ENCODE measurements at places on chromosomes 1 and 21.

DNA sequence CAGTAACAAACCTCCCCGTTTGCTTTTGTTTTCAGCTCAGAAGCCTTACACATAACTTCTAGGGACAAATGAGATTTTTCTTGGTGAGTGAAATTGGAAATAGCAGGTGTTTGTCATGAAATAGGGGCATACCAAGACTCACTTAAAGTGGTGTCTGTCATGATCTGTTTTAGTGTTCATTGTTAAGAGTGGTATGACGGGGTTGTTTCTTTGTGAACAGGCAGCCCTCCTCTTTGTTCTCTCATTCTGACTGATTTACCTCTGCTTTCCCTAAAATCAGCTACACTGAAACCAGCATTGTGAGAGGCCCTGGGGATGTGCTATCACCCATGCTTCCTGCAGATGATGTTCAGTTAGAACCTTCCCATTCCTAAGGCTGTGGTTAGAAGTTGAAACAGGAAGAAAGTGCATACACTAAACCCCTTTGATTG, 2.5 kb upstream of the ERO1B start:
- peak; percentile 39 for DNase-seq

GRCh38 chr1:66311092-66311491, 222.9 kb upstream of the SGIP1 start:
- DNase-seq = no peak

DNA sequence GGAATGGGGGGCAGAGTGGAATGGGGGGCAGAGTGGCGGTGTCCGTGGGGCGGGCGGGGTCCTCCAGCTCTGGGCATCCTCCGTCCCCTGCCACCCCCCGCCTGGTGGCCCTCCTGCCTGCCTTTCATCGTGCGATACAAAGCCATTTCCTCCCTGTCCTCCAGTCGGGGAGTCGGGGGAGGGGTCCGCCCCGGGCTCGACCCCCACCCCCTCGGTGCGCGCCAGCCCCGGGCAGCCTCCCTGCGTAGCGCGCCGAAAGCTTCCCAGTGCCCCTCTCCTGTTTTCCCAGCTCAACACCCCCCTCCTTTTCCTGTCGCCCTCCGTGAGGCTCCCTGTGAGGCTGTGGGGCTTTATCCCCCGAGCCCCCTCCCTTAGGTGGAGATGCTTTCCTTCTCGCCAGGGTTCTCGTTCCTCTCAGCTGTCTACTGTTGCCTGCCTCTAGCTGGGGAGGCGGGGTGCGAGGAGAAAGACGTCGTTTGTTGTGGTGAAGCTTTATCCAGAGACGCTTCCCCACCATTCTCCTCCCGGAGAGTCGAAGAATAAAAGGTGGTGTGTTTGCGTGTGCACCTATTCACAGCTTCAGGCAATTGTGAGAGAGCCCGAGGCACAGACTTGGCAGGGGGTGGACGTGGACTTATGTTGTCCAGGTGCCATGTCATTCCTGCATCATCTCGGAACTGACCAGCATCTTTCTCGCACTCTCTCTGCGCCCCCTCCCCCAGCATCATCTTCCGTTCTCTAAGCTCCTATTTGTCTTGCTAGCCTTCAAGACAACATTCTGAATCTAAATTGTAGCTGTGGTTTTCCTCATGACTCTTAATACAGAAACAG, 848 bp downstream of the DNM3 start:
- peak; percentile 29 for DNase-seq

DNA sequence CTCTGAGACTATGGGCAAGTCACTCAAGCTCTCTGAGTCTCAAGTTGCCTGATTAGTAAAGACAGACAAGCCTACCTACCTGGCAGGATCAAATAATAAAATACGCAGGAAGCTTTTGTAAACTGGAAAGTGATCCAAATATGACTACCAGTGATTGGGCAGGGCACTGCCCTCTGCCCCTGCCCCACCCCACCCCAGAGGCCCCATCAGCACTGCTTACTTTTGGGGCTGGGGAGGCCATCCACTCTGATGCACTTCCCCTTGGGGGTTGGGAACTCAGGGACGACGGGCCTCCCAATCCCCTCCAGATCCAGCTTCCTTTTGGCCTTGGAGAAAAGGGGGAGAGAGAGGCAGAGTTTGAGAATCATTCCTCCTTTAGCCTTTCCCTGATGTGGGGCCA, 6.9 kb downstream of the E2F2 start:
- no peak for DNase-seq

DNA sequence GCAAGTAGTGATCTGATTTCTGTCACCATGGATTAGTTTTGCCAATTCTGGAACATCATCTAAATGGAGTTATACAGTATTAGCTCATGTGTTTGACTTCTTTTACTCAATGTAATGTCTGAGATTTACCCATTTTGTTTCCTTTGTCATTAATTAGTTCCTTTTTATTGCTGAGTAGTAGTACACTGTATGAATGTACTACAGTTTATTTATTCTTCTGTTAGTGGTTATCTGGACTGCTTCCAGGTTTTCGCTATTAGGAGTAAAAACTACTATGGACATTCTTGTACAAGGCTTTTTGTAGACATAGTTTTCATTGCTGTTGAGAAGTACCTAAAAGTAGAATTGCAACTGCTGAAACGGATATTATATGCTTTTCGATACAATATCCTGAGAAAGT, 14.1 kb downstream of the SUCO start:
- no peak for DNase-seq

DNA sequence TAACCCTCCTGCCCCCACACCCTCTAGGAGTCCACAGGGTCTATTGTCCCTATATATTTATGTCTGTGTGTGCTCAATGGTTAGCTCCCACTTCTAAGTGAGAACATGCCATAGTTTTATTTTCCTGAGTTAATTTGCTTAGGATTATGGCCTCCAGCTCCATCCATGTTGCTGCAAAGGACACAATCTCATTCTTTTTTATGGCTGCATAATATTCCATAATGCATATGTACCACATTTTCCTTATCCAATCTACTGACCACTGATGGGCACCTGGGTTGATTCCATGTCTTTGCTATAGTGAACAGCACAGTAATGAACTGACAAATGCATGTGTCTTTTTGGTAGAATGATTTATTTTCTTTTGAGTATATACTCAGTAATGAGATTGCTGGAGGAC, 13.3 kb upstream of the FHAD1 start:
- no peak for DNase-seq

DNA sequence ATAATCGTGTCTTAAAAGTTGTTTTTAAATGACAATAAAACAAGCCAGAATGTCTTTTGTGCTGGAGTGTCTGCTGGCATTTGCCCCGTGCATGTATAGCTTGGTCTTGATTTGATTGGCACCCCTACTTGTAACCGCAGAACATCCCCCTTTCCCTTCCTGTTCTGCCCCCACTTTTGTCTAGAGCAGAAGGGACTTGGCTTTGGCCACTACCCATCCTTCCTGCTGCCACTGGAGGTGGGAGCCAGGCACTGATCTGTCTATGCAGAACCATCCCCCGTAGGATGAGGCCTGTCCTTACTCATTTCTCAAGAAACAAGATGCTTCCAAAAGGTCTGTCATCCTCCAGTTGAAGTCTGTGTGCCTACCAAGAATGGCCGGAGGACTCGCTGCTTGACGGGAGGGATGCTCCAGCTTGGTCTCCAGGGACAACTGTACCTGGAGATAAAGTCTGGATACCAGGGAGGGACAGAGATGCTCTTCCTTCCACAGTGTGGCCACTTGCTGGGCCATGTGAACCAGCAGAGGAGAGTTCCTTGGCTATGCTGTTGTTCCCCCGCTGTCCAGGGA, 1.1 kb upstream of the SLC27A3 start:
- no peak for DNase-seq

GRCh38 chr1:116808200-116808847, 54.1 kb downstream of the CD2 start:
- no peak for DNase-seq

DNA sequence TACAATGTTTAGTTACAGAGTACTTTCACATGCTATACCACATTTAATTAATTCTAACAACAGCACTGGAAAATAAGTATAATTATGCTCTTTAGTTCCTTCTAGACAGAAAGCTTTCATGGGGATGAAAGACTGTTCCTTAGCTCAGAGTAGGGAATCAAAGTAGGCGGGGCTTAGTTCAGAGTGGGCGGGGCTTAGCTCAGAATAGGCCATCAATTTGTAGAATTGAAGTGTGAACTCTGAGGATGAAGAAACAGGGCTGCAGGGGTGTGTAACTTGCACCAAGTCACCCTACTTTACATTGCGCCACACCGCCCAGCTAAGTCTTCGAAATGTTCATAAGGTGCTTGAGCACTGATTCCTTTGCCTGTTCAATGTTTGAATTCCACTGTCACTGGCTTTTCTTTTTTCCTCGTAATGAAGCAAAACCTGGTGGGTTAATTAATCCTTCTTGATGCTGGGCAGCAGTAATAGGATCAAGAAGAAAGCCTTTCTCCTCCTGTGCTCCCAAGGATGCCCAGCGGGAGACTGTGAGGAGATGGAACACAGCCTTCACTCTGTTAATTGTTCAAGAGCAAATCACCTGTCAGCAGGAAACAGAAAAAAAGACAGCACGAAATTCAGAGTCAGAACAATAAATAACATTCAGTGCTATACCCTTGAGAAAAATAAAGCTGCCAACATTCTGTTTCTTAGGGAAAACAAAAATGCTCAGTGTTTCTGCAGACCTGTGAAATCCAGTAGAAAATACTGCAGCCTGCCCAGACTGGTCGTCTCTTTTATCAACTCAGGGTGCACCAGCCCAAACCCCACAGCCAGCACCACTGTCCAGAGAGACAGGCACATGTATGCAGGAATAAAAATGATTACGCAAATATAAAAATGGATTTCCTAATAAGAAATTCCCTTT, 66.5 kb upstream of the CAMK1G start:
- DNase-seq = peak; percentile 54

DNA sequence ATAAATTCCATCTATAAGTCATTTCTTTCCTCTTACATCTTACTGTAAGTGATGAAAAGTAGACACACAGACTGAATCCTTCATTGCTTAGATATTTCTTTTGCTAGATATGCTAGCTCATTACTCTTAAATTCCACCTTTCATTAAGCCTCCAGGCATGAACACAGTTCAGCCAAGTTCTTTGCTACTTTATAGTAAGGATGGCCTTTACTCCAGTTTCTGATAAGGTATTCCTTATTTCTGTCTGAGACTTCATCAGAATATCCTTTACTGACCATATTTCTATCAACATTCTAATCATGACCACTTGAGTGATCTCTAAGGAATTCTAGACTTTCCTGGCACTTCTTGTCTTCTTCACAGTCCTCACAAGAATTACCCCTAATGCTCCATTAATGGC, 191.7 kb upstream of the KCTD3 start:
- DNase-seq = no peak

DNA sequence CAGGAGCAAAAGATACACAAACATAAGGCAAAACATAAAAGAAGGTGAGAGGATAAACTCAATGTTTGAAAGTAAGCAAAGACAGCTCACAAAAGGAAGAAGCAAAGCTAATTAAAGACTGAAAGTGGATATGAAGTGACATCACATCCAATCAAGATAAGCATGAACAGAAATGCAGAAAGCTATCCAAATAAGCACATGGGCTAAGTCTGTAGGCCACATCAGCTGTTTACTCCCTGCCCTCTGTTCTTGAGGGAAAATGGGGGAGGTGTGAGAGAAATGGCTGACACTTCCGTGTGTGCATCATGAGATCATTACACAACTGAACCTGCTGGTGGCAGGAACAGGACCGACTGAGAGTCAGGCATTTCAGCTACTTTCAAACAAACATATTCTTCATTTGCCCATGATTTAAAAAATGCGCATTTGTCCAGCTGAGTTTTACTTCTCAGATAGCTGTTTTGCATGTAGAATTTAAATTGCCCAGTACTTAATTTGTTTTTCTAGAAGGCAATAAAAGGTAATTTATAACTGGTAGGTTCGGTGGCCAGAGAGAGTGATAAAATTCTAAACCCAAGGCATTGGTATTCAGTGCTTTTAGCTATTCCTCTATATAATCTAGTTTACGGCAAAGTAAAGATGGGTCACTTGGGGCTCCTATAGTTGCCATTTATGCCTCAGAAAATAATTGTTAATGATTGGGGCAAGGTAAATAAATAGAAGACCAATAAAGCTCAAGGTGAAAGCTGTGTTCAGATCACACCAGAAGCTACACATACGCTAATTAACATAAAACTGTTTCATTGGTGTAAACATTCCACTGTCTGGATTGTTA, 27.2 kb upstream of the MAN1A2 start:
- DNase-seq = no peak

GRCh38 chr1:65765631-65766030, 27.1 kb upstream of the PDE4B start:
- DNase-seq = no peak

GRCh38 chr1:36871146-36871971, 163.0 kb downstream of the GRIK3 start:
- DNase-seq = no peak

DNA sequence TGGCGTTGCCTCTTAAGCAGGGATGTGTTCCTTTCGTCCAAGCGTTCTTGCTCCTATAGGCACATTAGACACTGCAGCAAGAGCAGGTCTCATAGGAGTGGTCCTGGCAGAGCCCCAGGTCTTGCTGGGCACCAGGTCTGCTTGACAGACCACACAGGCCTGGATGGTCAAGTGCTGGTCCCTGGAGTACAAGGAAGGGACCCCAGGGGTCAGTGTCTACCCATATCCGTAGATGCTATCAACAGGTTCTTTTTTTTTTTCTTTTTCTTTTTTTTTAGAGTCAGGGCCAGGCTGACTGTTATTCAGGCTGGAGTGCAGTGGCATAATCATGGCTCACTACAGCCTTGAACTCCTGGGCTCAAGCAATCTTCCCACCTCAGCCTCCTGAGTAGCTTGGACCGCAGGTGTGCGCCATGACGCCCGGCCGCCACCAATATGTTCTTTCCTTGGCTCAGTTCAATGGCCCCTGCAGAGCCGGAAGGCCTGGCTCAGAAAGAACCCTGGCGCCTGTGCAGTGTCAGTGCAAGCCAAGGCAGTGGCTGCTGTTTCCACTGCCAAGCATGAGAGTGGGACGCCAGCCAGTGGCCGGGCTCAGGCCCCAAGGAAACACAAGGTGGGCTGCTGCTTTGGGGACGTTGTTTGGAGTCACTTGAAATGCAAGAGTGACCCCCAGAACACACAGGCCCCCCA, 10.0 kb upstream of the TNFRSF8 start:
- DNase-seq = no peak

GRCh38 chr1:2025491-2025981, 6.4 kb downstream of the GABRD start:
- DNase-seq = no peak

DNA sequence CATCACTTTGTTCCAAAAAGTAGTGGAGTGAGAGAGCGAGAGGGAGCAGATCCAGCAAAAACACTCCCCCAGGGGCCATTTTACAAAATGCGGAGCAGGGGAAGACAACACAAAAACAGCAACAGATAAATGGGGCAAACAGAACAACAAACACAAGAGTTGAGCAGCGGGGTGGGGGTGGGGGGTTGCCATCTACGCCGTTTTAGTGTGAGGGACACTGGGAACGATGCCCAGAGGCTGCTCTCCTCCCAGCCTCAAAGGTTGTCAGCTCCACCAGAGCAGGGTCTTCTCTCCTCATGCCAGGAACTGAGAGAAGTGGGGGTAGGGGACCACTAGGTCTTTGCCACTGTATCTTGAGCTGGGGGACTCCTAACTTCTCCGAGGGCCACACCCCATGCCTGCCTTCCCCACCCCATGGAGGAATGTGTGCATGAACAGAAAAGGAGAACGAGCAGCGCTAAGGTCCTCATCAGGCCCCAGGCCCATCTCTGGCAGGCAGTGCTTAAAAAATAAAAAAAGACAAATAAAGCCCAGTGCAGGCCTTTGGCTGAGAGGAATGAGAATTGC, 1.3 kb upstream of the PBXIP1 start:
- DNase-seq = no peak

Data from neuronal stem cell (in vitro differentiated cells).